Activated CD8-positive, alpha-beta memory T cell treated with anti-CD3 and anti-CD28 coated beads for 1 hour (primary cell): ENCODE measurements at places on chromosomes 3 and 15.

DNA sequence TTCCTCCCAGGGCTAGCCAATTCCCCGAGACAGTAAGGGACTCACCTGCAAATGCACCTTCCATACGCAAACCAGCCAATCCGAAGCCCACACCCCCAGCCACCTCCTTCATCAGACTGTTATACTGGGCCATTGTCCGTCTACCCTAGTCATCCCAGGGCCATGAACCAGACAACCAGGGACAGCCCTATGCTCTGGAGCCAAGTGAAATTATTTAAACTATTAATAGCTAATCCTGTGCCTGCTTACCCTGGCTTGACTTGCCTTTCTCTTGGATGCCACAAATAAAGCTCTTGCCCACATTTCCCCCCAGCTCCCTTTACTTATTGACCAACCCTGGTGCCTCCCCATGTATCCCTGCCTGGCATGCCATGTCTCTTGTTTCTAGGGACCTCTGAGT lies 4.0 kb upstream of the CHRNB4 start:
- DNase-seq = no peak

DNA sequence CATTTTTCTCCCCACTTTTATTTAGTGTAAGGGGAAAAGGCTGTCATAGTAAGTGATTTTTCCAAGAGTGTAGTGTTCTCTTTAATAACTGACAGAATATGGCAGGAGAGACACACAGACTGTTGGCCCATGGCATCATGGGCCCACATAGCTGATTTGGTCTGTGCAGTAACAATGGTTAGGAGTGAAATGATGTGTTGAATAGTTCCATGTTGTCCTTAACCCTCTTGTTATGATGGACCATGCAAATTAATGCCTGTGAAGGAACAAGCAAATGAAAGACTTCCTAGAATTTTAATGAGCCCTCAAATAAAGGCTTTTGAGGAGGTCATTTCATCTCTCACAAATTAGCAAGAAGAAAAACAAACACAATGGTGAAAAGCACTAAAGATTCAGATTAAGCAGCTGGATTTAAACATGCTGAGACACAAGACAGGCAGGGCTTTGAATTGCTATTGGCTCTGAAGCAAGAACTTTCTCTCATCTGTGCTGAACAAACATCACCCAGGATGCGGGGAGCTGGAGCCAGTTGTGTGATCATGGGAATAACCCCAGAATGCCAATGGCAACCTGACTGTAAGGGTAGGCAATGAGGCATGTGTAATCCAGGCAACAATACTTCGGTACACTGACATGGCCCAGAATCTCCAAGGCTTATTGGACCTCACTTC lies 136.7 kb upstream of the VEPH1 start:
- DNase-seq = no peak

DNA sequence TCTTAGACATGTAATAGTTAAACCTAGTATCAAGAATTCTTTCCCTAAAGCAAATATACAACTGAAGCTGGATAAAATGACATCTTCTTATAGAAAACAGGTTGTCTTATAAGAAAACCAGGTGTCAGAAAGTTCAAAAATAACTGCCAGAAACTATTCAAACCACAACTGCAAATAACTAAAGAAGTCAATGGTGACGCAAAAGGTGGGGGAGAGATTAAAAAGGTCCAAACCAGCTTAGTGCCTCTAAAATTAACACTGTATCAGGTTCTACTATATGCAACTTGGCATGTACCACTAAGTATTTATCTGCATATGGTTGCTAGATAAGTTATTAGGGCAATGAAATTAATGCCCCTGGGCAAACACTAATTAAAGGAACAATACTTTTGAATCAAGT lies 136.8 kb downstream of the TBL1XR1 start:
- no peak for DNase-seq

DNA sequence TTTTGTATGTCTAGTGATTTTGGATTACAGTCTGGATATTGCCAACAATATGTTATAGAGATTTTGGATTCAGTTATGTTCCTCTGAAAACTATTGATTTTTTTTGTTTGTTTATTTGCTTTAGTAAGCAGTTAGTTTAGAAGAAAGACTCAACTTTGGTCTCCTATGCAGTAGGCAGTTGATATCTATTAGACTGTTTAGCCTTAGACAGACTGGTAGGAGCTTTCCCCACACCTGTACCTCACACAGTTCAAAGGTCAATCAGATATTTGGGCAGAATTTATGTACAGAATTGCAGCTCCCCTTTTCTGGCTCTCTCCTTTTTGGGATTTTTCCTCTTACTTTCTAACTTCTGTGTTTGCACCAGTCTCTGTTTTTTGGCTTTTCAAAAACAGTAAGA lies 42.3 kb downstream of the IL20RB start:
- DNase-seq = no peak

- no peak for DNase-seq
These were observed 2.6 kb upstream of the NEO1 start for GRCh38 chr15:73049564-73050215.

- DNase-seq = no peak
These were observed 98.9 kb downstream of the C3orf38 start for GRCh38 chr3:88248658-88249057.

- DNase-seq = no peak
These were observed 113.3 kb upstream of the LIPC start for GRCh38 chr15:58318517-58318916.

- DNase-seq = no peak
These were observed 713.2 kb downstream of the NLGN1 start for GRCh38 chr3:174110761-174111160.

DNA sequence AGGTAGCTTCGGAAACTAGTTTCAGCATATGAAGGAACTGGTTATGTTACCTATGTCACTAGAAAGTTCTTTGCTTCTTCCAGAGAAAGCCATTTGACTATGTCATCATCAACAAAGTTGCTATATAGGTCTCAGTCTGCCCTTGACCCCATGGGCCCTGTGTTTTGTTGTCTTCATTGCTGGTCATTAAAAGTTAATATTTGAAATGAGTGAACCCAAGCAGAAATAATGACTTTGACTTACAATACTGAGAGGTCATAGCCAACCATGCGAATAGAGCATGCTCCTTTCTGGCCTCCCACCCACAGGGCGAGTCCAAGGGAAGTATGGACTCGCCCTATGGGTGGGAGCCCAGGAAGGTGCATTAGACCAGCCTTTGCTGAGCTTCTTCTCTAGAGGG lies 40.9 kb downstream of the APH1B start:
- DNase-seq = no peak

- DNase-seq = no peak
These were observed 108.2 kb downstream of the TP63 start for GRCh38 chr3:189739378-189739777.

GRCh38 chr3:29427266-29428103 lies 146.6 kb downstream of the RBMS3 start:
- no peak for DNase-seq

- DNase-seq = no peak
These were observed 35.9 kb downstream of the NTRK3 start for GRCh38 chr15:88220443-88221335.

GRCh38 chr3:157660847-157661246 lies 157.6 kb upstream of the VEPH1 start:
- DNase-seq = no peak

DNA sequence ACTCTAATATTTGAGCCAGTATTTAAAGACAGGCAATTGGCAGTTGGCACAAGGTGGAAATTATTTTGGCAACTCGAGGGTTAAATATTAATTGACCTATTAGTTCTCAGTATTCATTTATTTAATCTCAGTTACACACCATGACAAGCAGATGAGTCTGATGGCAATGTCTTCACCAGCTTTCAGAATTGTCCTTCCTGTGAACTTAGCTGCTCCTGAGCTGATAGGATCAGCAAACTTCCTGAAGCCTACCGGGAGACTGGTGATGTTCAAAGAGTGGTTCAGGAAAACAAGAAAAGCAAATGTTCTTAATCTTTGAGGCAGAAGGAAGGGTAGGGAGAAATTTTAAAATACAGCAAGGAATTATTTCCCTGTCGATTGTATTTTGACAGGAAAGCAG lies 522.2 kb downstream of the SOX2 start:
- no peak for DNase-seq

DNA sequence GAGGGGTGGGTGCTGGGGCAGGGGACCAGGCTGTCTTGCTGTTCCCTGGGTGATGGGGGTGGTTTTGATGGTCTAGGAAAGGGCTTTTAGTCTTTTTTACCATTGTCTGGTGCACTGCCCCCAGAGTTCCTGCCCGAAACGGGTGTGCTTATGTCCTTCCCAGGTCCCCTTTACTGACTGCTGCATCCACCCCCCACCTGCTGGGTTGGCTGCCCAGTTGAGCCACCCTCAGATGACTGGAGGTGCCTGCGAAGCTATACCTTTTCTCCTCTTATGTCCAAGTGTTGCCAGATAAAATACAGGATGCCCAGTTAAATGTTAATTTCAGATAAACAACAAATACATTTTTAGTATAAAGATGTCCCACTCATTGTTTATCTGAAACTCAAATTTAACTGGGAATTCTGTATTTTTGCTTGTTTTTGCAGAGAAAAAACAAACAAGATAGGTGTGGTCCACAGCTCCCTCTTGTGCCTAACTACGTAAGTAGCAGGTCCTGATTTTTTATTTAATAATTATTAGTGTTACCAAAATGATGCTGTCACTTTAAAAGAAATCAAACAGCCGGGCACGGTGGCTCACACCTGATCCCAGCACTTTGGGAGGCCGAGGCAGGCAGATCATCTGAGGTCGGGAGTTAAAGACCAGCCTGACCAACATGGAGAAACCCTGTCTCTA lies 6.1 kb upstream of the RPP14 start:
- no peak for DNase-seq

- DNase-seq = peak; percentile 62
These were observed 29.5 kb downstream of the CCDC12 start for GRCh38 chr3:46946856-46947545.

DNA sequence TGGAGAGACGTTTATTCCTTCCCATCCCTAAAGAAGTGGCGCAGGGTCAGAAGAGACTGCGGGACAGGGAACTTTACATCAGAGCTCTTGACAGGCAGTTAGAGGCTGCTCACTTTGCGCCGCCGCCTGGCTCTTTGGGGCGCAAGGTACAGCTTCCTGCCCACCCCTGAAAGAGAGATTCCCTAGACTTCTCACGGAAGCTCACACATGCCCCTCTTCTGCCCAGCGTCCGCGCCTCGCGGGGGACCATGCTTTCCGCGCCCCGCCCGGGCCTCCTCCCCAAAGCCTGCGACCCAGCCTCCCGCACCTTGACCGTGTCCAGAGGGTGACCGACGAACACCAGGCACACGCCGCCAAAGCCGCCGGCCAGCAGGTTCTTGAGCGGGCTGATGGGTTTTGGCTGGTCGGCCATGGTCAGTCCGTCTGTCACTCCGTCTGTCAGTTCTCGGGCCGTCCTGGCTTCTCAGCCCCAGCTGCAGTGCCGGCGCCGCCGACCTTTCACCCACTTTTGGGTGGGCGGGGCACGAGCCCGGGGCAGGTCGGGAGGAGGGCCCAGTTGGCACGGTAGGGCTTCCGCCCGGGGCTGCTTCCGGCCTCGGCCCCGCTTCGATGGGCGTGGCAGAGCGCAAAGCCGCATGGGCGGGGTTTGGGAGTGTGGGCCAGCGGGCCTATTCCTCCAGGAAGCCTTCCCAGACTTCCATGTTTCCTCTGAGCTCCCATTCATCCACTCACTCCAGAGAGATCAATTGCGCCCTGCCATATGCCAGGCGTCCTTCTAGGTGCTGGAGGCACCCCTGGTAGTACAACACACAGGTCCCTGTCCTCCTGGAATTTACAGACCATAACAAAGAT lies at the start of gene SLC25A20:
SLC25A20 (minus strand) TSS at position 500 of the 852 bp plus-strand sequence; CDS start at position 412, 88 bp downstream.
- DNase-seq = peak; percentile 88

- DNase-seq = peak; percentile 22
These were observed 34.9 kb upstream of the NRROS start for GRCh38 chr3:196604548-196604947.

DNA sequence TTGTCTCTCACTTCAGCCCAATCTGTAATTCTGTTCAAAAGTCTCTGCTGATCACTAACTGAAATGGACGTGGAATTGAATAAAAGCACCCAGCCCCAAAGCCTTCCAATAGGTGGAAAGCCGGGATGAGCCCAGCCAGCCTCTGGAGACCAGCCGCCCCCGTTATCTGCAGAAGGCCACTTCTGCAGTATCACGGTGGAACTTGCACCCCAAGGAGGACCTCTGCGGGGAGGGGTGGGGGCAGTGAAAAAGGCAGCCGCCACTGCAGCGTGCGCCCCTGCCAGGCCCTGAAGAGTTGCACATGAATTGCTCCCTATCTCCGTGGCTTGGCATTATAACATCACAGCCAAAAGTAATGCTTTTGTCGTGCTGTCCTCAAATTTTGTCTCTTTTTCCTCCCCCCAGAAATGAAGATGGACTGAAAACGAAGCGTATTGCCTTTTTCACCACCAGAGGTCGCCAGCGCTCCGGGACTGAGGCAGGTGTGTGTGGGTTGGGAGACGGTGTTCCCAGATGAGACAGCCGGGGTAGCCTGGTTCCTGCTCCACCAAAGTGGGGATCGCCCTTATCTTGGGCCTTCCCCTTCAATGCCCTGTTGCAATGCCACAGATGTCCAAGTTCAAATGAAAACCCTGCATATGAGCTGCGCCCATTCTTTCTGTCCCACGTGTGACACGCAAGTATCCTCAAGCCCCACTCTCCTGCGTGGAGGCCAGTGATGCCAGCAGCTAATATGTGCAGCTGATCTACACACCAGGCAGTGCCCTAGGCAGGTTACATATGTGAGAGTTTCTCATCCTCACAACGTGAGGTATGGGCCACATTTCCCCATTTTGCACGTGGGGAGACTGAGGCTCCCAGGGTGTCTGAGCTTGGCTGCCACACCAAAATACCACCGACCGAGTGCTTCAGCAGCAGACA lies 96.0 kb downstream of the LRRK1 start:
- DNase-seq = peak; percentile 44

DNA sequence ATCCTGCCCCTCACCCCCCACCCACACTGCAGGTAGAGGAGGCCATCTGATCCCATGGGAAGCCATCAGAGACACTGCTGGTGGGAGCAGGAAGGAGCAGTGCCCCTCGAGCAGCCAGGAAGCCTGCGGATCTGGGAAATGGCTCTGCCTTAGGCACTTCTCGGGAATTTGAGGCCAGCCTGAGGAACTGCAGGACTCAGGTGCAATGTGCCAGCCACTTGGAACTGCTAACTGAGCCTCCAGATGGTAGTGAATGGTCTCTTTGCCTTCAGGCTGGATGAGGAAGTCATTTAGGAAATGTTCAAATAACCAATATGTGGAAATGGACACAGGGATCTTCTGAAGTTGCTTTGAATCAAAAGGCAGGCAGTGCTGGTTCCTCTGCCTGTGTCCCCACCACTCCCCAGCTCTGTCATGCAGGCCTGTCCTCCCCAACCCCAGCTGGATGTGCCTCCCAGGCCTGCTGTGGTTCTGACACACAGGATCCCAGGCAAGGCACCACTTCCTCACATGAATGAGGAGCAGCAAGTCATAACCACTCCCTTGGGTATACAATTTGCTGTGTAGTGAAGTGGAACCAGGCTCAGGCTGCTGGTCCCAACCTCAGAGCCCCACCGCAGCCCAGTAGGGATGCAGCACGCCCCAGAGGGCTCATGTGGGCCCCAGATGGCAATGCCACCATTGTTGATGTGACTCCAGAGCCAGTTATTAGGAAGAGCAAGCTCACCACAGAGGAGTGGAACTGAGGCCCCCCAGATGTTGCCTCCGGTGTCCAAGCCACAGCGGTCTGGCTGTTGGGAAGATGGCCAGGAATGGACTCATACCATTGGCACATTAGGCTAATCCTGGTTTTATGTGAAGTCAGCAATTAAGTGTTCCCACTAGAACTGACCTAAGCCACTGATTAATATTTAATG lies 46.5 kb upstream of the LIMD1 start:
- DNase-seq = no peak
